Activated CD4-positive, alpha-beta memory T cell treated with anti-CD3 and anti-CD28 coated beads, Interleukin-2, amount 10 ng/mL, durations not matched to agents 7 days and 5 days (primary cell): ENCODE measurements at places on chromosomes 7 and 10. TPM values are rescaled to one million over a fixed set of nuclear protein-coding genes. Genes with fewer than 3 reads are reported as not detected.

DNA sequence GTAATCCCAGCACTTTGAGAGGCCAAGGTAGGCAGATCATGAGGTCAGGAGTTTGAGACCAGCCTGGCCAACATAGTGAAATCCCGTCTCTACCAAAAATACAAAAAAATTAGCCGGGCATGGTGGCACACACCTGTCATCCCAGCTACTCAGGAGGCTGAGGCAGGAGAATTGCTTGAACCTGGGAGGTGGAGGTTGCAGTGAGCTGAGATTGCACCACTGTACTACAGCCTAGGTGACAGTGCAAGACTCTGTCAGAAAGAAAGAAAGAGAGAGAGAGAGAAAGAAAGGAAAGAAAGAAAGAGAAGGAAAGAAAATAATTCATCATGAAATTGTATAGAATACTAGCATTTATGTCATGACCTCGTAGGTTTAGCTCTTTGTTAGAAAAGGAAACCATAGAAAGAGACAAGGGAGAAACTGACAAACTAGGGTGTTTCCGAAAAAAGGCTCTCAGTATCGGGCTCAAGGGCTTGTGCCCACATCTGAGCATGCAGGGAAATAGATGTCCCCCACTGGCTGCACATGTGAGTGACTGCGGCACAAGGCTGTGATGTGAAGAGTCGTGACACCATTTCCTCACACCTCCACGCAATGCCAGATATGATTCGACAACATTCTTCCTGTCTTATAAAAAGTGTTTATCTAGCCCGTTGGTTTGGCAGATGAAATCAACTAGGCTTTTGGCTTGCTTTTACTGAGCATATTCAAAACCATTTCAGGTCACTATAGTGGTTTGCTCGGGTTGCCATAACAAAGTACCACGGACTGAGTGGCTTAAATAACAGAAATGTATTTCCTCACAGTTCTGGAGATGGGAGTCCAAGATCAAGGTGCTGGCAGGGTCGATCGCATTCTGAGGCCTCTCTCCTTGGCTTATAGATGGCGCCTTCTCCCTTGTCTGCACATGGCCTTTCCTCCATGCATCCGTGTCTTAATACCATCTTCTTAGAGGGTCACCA is 2.0 kb downstream of the SRGN start:
- H3K36me3 ChIP-seq, result peaks cover 45% of the 10 kb centered on the region
- peak; percentile 85 for DNase-seq
- H3K4me3 ChIP-seq, result peak overlapping the region; percentile 89
- peaks cover 67% of the 10 kb centered on the region for H3K4me1 ChIP-seq

SUN3 gene
- total RNA-seq, result not detected

GRCh38 chr10:86282664-86283465 is 83.7 kb downstream of the GRID1 start:
- no peaks in the 10 kb centered on the region for H3K36me3 ChIP-seq
- H3K27me3 ChIP-seq, result peaks cover 3% of the 10 kb centered on the region
- no peaks in the 10 kb centered on the region for H3K4me1 ChIP-seq
- H3K4me3 ChIP-seq, result no peak overlapping the region

DNA sequence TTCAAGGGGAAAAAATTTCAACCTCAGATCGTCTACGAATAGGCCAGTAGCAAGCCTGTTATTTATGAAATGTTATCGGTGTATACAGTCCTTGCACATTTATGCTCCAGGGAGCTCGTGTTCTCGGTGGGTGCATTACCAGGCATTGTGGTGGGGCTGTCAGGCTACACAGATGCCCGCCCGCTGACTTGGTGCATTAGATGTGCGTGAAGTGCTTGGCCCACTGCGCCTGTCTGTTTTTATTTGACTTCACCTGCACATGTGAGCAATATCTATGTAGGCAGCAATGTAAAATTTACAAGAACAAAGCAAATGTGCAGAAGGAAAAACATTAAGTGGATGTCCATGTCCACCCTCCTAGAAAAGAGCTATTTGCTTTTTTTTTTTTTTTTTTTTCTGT is 2.8 kb downstream of the FOXK1 start:
- peak overlapping the region; percentile 99 for H3K27ac ChIP-seq
- H3K27me3 ChIP-seq, result no peaks in the 10 kb centered on the region
- peaks cover 15% of the 10 kb centered on the region for H3K36me3 ChIP-seq
- peak overlapping the region; percentile 98 for H3K4me3 ChIP-seq
- peaks cover 31% of the 10 kb centered on the region for H3K4me1 ChIP-seq

TSC22D4 gene
- 133 TPM for total RNA-seq

GPR26 gene
- total RNA-seq, result not detected

- H3K27ac ChIP-seq, result peak overlapping the region; percentile 62
- H3K27me3 ChIP-seq, result no peaks in the 10 kb centered on the region
- peak; percentile 67 for DNase-seq
- H3K4me1 ChIP-seq, result peaks cover 20% of the 10 kb centered on the region
- H3K36me3 ChIP-seq, result no peaks in the 10 kb centered on the region
- no peak overlapping the region for H3K4me3 ChIP-seq
These were observed 52.8 kb downstream of the DLG5 start for GRCh38 chr10:77873536-77874380.

DNA sequence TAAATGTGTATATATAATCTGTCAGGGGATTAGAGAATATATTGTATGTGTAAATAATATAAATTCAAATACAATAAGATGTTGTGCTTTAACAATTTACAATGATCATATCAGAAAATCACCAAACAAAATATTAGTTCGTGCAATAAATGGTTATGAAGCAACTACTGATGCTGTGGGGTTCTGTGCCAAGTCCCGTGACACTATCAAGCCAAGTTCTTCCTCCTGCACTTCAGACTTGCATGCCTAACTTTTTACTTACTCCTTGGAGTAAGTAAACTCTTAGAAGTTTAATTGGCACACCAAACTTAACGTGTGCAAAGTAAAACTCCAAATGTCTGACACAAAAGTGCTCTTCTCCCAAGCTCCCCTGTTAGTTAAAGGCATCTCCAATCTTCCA is 26.5 kb upstream of the TMEM254 start:
- H3K36me3 ChIP-seq, result no peaks in the 10 kb centered on the region
- H3K27ac ChIP-seq, result no peak overlapping the region
- no peaks in the 10 kb centered on the region for H3K4me1 ChIP-seq
- H3K27me3 ChIP-seq, result peaks cover 3% of the 10 kb centered on the region
- H3K4me3 ChIP-seq, result no peak overlapping the region
- no peak for DNase-seq

TDRD1 gene
- total RNA-seq, result 0.40 TPM

FAM131B gene
- total RNA-seq, result 1.2 TPM

GRCh38 chr7:167090-167855 is 25.1 kb upstream of the FAM20C start:
- no peak overlapping the region for H3K27ac ChIP-seq
- no peaks in the 10 kb centered on the region for H3K36me3 ChIP-seq
- H3K4me1 ChIP-seq, result no peaks in the 10 kb centered on the region
- H3K4me3 ChIP-seq, result no peak overlapping the region

DNA sequence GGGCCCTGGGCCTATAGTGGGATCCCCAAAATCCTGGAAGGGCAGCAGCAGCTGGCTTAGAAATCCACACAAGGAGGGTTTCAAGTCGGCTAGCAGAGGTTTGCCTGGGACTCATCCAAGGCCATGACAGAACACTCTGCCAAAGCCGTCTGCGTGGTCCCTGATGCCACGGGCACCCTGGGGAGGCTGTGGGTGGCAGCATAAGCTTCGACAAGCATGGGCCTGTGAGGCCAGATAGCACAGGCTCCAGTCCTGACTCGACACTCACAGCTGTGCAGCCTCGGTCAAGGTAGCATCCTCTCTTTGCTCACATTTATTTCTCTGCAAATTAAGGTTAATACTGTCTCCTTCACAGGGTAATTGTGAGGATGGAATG is 138.3 kb downstream of the JCAD start:
- no peak overlapping the region for H3K27ac ChIP-seq
- H3K4me3 ChIP-seq, result no peak overlapping the region
- H3K4me1 ChIP-seq, result no peaks in the 10 kb centered on the region

CYP2E1 gene
- total RNA-seq, result 0.43 TPM
